ENCODE measurements at places on chromosomes 6 and 20. TPM values are rescaled to one million over a fixed set of nuclear protein-coding genes. Genes with fewer than 3 reads are reported as not detected.

TMC2 gene
- not detected for total RNA-seq

HSD17B8 gene
- 29.0 TPM for total RNA-seq

PHACTR1 gene
- total RNA-seq = 2.5 TPM

PLEKHG1 gene
- 4.5 TPM for total RNA-seq

LY6G6D gene
- total RNA-seq = not detected

BANF2 gene
- not detected for total RNA-seq

PPP1R16B gene
- total RNA-seq = 31.4 TPM

NKAIN2 gene
- not detected for total RNA-seq

PKIB gene
- total RNA-seq = 0.65 TPM

COL21A1 gene
- total RNA-seq = not detected

Data from naive thymus-derived CD8-positive, alpha-beta T cell (primary cell).